ENCODE measurements at places on chromosomes 6 and 20. TPM values are rescaled to one million over a fixed set of nuclear protein-coding genes. Genes with fewer than 3 reads are reported as not detected.

B3GALT4 gene
- total RNA-seq = 1.9 TPM

PLCB4 gene
- 3.7 TPM for total RNA-seq

IL17A gene
- total RNA-seq = not detected

RHAG gene
- total RNA-seq = not detected

MYB gene
- total RNA-seq = 2.7 TPM

HMGCLL1 gene
- not detected for total RNA-seq

TBX18 gene
- total RNA-seq = 8.2 TPM

SLC22A7 gene
- total RNA-seq = not detected

OR2B2 gene
- not detected for total RNA-seq

TEAD3 gene
- 7.3 TPM for total RNA-seq

ZBP1 gene
- total RNA-seq = 0.11 TPM

TNF gene
- total RNA-seq = 4.0 TPM

SNAI1 gene
- 1.7 TPM for total RNA-seq

PPP1R3G gene
- total RNA-seq = 0.18 TPM

C6orf52 gene
- total RNA-seq = 2.7 TPM

EYA2 gene
- 1.7 TPM for total RNA-seq

EPPIN gene
- not detected for total RNA-seq

REM1 gene
- total RNA-seq = not detected

PNRC1 gene
- 9.8 TPM for total RNA-seq

ZNF165 gene
- 0.71 TPM for total RNA-seq

PRL gene
- total RNA-seq = not detected

PREX1 gene
- total RNA-seq = 11.1 TPM

DEK gene
- total RNA-seq = 481 TPM

NCOA6 gene
- total RNA-seq = 2.2 TPM
